GM23338 (cell line): ENCODE measurements at places on chromosomes 5 and 9. TPM values are rescaled to one million over a fixed set of nuclear protein-coding genes. Genes with fewer than 3 reads are reported as not detected.

The INPP5E gene
- 10.9 and 13.4 TPM in 2 replicates for total RNA-seq

DNA sequence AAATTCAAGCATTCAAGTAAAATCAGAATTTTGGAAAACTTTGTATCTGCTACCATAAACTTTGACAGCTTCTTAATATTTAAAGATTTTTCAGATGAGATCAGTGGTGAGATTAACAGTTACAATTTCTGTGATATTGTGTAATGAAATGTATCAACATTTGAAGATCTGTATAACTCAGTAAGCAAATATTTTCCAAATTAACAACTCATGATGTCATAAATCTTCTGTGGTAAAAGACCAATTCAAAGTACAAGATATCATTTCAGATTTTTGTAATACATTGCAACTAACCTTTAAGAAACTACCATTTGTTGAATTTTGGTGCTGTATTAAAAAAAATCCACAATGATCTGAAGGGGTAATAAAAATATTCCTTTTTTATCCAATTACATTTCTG, 352.2 kb downstream of the KIAA0825 start:
- no peak for DNase-seq

DNA sequence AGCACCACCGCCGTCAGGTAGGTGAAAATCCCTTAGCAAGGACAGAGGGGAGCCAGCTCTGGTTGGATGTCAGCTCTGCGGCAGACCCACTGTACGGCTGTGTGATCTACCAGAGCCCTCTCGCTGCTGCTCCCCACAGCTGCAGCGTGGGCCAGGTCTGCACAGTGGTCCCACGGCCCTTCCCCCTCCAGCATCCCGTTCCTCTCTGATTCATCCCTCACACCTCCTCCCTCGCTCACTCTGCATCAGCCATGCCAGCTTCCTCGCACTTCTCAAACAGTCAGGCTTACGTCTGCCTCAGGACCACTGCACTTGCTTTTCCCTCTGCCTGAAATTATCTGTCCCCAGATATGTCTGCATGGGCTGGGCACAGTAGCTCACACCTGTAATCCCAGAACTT, 26.6 kb upstream of the CFAP157 start:
- no peak for DNase-seq

The DBH gene
- 0.24 TPM in 1 of 2 replicates, not detected in the other for total RNA-seq

DNA sequence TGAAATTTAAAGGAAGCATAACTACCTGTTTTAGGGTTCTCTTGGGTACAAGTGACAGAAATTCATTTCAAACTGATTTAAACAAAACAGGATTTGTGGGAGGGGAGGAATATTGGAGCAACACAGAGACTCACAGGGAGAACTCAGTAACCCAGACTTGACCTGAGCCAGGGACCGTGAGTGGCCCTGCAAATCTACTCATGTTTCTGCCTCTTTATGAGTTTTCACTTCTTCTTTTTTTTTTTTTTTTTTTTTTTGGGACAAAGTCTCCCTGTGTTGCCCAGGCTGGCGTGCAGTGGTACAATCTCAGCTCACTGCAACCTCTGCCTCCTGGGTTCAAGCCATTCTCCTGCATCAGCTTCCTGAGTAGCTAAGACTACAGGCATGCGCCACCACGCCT, 405.6 kb upstream of the ZNF608 start:
- DNase-seq, result no peak
